Stimulated activated naive CD8-positive, alpha-beta T cell treated with anti-CD3 and anti-CD28 coated beads, Interleukin-15, Interleukin-2, amounts not matched to agents 100 U/mL and 50 U/mL, for 24 hours (primary cell): ENCODE measurements at places on chromosomes 2 and 18.
A peak's percentile ranks its signal among the peaks of the same experiment; 100 is the strongest.

- DNase-seq, result no peak
Measured at GRCh38 chr2:234839285-234839684, 112.5 kb upstream of the SH3BP4 start.

DNA sequence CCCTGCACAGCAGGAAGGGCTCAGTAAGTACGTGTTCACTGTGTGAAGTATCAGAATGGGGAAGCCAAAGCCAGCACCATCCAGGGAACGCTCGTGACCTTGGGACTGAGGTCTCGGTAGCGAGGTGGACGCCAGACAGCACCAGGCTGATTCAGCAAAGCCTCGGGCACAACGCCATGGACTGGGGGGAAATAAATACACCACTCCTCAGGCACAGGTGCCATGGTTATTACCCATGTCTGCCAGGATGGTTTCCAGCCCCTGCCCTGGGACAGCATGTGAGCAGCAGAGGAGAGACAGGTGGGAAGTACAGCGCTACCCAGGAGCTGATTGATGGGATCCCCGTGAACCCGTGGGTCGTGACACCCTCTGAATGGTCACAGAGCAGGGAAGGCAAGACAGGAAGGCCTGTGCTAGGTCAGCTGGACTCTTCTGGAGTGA, 53.0 kb downstream of the REEP1 start:
- no peak for DNase-seq

- peak; percentile 51 for DNase-seq
Measured at GRCh38 chr2:237693291-237693994, 66.1 kb downstream of the LRRFIP1 start.

DNA sequence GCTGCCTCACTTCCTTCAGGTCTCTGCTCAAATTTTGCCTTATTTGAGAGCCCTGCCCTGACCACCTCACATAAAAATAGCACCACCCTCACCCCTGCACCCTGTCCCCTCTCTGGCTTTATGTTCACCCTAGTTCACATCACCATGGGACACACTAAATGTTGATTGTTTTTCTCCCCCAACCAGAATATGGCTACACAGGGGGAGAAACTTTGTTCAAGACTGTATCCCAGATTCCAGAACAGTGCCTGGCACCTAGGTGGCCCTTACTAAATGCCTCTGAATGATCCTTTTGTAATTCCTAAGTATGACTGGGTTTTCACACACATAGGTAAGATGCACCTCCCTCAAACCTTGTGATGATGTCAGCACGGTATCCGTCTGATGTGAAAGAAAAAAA, 28.4 kb upstream of the CATIP start:
- no peak for DNase-seq

- DNase-seq, result no peak
Measured at GRCh38 chr2:136332436-136333095, 214.6 kb upstream of the CXCR4 start.

DNA sequence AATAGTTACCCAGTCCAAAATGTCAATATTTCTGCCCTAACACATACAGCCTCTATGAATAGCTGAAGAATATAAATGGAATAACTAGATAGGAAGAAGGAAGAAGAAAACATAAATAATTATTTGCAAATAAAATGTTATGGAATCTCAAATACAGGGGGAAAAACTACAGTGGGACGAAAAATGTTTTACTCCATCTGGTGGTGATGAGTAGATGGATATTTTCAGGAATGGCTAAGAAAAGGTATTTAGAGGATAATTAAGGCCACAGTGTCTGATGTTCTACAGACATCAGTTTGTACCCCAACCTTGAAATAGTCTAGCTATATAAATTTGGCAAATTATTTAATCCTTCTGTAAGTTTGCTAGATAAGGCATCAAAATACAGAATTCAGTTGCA, 178.1 kb upstream of the FSHR start:
- no peak for DNase-seq

GRCh38 chr18:59459369-59460071, 100.5 kb upstream of the LMAN1 start:
- DNase-seq, result no peak

DNA sequence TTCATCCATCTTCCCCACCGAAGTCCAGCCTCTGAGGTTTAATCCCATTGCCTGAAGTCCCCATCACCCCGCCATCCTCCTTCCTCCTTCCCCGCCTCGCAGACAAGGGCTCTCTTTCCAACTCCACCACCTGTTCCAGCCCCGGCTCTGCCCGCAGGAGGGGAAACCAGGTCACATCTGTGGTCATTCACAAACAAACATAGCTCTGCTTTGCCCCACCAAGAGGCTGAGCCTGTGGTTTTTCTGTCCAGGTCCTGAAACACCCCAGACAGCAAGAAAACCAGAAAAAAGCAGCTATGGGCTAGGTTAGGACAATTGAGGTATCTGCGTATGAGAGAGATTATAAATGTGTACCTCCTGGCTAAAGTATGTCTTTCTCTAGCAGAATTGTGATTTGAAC, 144.7 kb downstream of the GLI2 start:
- DNase-seq, result no peak

GRCh38 chr2:157325786-157326185, at the start of gene ERMN:
Gene ERMN (minus strand): TSS chr2:157325824. CDS start chr2:157325642, 182 bp downstream.
- no peak for DNase-seq
